ENCODE measurements at places on chromosomes 3 and 15.

- DNase-seq, result no peak
Measured at GRCh38 chr15:33872416-33873106, 95.7 kb upstream of the CHRM5 start.

DNA sequence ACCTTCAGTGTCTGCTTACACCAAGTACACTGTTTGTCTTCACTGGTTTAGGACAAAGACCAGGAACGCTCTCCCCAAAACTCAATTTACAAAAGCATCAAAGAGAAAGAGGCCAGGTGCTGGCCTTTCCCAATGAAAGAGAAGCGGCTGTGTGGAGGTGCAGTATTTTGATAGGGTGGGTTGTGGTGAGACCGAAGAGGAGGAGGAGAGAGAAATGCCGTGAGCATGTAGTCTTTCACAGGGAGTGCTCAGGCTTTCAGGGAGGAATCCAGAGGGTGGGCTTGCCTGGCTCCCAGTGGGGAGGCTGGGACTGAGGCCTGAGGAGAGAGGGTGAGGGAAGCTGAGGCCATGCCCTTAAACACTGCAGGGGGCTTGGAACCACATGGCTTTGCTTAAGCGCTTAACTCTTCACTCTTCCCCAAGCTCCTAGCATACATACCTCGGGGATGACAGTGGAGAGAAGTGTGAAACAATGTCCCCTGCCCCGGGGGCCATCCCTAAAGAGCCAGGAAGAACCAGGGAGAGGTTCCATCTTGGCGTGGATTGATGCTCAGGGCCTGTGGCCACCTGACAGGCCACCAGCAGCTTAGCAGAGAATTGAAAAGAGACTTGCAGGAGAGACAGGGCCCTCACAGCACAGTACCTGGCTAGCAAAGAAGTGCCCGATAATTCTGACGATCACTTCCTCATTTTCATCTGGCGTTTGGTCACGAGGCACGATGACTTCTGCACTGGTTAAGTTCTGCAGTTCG lies 60.5 kb downstream of the SENP2 start:
- no peak for DNase-seq

DNA sequence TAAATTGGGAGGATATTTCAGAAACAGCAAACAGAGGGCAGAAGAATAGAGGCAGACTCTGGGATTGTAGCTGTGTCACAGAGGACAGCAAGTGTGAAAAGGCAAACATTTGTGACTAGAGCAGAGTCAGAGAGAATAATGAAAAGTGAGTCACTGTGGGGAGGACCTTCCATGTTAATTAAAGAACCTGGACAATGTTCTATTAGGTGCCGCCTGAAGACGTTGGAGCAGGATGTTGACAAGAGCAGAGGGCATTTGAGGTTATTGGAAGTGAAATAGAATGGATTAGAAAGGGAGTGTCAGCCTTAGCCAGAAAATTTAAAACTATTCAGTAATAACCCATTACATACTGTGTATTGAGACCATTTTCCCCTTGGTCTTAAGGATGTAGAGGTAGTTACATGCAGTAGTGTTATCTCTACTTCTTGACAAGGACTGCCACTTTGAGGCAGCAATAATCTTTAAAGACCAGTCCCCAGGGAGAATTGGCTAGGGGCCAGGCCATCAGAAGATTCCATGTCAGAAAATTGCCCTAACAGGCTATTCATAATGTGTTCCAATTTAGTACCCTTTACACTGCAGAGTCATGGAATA lies 5.8 kb downstream of the ACKR2 start:
- no peak for DNase-seq

- DNase-seq, result no peak
Measured at GRCh38 chr3:33989229-33989628, 190.8 kb downstream of the PDCD6IP start.

DNA sequence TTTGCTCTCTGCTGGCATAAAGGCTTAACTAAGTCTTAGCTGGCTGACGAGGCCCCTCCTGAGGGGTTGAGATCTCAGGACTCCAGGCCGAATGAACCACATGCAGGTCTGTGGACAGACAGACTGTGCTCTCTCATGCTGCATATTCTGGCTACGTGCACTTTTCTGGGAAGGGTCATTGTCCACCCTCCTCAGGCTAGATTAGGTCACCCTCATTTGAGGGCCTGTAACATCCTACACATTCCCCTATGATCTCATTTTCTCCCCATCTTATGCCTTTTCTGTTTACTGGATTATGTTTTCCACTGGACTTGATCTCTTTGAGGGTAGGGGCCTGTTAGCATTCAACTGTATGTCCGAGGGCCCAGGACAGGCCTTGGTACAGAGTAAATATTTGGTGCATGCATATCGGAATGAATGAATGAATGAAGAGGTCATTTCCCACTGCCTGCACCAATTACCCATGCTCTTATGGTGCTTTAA lies 13.7 kb downstream of the EEFSEC start:
- DNase-seq, result no peak

DNA sequence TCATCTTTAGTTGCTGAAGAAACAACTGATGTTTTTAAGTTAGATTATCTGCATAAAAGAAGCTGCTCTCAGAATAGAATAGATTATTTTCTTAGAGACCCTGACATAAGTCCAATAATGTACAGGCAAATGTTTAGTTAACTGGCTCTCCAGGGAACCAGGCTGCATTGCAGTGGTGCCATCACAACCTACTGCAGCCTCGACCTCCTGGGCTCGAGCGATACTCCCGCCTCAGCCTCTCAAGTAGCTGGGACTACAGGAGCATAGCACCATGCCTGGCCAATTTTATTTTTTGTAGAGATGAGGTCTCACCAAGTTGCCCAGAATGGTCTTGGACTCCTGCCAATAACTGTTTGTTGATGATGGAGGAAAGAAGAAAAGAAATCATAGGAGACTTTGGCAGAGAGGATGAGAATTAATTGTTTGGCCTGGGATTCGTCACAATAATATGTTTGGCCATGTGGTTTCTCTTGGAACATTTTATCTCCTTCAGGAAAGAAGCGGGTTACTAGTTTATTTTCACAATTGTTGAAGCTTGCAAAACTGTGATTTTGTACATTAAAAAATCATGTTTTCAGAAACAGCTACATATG lies 429.2 kb downstream of the CADM2 start:
- no peak for DNase-seq

DNA sequence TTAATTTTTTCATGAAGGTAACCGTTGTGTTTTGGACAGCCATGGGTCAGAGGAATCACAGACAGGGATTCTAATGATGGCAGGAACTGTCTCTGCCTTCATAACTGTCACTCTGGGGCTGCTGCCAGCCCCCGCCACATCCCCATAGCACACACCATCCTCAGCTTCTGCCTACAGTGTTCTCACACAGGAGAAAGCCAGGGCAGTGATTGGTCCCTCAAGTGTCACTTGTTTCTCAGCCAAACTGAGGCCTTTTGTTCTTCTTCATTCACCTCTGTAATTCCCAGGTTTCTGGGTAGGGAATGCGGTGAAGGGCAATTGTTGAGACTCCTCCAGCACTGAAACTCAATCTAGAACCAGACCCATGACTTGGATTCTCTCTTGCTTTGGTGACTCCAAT lies 65.4 kb upstream of the C3orf80 start:
- no peak for DNase-seq

DNA sequence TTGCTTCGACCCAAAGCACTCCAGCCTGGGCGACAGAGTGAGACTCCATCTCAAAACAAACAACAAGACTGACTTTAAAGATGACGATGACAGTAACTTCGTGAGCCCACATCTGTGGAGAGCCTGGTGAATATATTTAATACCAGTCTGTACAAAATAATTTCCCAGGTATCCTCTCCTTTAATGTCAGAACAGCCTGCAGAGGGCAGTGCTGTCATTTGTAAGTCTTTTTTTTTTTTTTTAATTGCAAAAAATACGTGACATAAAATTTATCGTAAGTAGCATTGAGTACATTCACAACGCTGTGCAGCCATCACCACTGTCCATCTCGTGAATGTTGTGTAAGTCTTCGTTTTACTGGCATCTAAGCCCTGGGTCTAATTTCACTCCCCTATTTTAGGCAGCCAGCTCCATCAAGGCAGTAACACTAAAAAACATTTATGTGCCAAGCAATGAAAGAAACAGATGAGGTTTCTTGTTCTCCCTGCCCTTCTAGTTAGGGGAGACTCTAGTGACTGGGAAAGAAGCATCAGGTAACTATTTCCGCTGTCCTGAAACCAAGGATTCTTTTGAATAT lies 1.4 kb downstream of the HTD2 start:
- peak; percentile 42 for DNase-seq

- DNase-seq, result no peak
Measured at GRCh38 chr3:157607826-157608405, 104.7 kb upstream of the VEPH1 start.

DNA sequence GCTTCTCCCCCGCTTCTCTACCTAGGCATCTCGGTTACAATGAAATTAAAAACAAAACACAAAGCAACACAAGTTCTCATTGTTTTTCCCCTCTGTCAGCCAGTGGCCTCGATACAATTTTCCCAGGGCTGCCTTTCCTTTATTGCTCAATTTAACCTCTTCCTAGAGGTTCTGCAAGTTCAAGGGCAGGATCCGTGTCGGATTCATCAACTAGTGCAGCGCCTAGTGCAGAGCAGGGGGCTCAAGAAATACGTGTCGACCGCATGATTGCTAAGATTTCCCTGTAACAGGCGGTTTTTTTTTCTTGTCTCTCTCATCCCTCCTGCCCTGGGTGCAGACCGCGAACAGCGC lies 1.4 kb upstream of the BHLHE40 start:
- DNase-seq, result no peak

GRCh38 chr15:73258271-73259108 lies 110.3 kb downstream of the HCN4 start:
- DNase-seq, result no peak

DNA sequence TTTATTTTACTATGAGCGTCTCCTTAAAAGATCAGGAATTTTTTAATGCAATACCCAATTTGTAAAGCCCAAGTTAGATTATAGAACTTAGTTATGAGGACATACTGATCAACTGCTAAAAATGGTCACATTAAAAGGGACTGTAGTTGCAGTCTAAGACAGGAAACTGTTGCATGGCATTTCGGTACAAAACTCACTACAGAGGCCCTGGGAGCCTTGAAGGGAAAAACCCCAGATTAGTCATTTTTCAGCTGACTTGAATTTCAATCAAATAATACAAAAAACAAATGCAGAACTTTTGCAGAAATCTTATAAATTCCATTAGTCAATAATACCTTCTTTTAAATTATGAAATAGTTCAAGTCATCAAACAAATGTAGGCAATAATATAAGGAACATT lies 6.9 kb upstream of the PTX3 start:
- no peak for DNase-seq

GRCh38 chr3:64638981-64639481 lies 48.8 kb downstream of the ADAMTS9 start:
- no peak for DNase-seq

DNA sequence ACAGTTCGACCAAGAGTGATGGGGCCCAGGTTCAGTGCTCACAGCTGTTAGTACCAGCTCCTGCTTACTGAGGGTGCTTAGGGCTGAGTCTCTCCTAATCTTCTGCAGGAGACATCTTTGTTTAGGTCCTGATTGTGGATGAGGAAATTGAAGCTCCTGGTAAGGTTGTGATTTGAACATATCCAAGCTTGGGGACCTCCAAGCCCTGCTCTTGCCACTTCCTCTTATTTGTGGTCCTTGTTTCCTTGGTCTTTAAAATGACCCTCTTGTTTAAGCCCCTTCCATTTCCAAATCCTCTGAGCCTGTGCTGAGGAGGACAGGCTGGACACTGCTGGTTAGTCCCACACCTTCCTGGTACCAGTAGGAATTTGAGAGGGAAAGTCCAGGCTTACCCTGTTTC lies 87.0 kb downstream of the EEFSEC start:
- DNase-seq, result no peak

DNA sequence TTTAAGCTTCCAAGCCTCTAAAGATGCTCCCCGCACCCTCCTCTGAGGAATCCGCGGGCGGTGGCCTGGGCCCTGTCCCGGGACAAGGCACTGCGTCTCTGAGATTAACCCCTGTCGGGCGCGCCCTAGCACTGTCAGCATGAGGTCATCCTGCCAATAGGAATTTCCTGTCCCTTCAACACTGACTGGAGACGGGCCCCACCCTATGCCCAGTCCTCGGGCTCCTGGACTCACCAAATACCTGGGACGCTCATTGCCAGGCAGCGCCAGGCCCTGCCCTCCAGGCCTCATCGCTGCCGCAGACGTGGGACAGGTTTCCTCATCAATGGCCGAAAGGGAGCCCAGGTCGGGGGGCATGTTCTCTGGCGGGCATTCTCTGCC lies 67.6 kb upstream of the SH3GL3 start:
- DNase-seq, result no peak

DNA sequence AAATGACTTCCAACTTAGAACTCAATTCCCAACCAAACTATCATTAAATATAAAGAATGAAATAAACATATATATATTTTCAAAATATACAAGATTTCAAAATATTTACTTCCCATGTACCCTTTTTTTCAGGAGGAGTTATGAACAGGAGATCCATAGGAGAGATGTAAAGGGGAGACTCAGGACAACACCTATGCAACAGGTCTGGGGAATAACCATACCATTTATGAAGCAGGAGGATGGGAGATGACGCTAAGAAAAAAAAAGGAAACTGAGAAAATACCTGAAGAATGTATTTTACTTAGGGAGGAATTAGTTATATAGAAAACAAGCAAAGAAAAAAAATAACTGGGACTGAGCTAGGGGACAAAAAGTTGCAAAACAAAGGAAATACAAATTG lies 23.8 kb downstream of the INTS14 start:
- DNase-seq, result no peak

DNA sequence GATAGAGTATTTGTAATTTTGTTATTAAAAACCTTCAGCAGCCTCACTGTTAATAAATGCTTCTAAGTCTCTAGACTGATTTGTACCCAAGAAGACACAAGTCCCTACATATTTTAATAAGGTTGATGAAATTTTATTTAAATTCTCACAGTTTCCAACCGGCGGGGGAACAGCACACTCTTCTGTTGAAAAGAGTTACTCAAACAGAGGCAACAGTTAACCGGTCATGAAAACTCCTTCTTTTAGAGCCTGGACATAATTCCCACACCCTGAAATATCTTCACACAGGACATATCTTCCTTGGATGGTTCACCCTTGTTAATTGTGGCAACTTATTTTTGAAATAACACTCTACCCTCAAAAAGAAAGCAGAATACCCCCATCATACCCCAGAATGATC lies 278.8 kb downstream of the FOXP1 start:
- DNase-seq, result peak; percentile 20

DNA sequence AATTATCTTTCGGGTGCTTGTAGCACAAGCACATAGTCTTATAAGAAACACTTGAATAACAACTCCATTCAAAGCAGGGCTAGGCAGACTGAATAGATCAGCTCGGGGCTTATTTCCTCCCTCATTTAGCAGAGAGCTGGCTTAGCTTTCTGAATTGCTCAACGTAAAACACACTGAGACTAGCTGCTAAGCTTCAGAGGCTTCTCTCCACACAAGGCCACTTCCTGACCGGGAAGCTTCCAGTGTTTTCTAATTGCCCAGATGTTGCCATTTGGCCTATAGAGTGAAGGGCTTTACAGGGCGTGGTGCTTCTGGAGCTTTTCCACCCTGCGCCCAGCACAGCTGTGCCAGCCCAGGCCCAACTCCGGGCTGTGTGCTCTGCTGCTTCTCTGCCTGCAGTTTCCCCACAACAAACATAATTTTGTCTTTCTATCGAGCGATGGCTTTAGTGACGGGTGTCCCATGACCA lies 16.6 kb downstream of the FAM240A start:
- no peak for DNase-seq
